Activated T-helper 2 cell treated with anti-CD3 and anti-CD28 coated beads, Interferon-gamma antibody, Interleukin-2, Interleukin-4, amounts not matched to agents 10 μg/mL and 5 μg/mL and 100 μg/mL, durations not matched to agents 14 hours and 24 hours and 36 hours (primary cell): ENCODE measurements at places on chromosomes 4 and X. TPM values are rescaled to one million over a fixed set of nuclear protein-coding genes. Genes with fewer than 3 reads are reported as not detected.

IKBKG gene
- 40.5 and 41.7 TPM in 2 replicates for total RNA-seq

LGI2 gene
- not detected in 2 replicates for total RNA-seq

GCNA gene
- 3.4 and 3.5 TPM in 2 replicates for total RNA-seq

GAB3 gene
- total RNA-seq: 4.3 and 4.5 TPM in 2 replicates

FLNA gene
- total RNA-seq: 1,005 and 1,026 TPM in 2 replicates
